ENCODE measurements at places on chromosomes 7 and 10. TPM values are rescaled to one million over a fixed set of nuclear protein-coding genes. Genes with fewer than 3 reads are reported as not detected.

DNA sequence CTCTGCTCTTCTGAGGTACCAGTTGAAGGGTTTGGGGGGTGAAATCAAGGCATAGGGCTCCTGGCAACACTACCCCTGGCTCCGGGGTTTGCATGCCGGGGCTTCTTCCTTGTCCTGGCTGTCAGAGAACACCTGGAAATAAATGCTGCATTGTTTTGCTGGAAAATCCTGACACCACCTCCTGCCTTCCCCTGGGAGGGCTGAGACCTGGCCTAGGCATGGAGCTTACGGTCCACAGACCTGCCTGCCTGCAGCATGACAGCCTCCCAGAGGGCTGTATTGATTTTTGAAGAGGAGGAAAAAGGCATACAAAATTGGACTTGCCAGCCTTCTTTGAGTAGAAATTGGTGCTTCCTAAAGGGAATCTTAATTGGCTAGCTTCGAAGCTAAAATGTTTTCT, 227.1 kb downstream of the MGMT start:
- DNase-seq, result no peak

- no peak for DNase-seq
Observed at GRCh38 chr7:134073276-134073675, 53.9 kb upstream of the LRGUK start.

DNA sequence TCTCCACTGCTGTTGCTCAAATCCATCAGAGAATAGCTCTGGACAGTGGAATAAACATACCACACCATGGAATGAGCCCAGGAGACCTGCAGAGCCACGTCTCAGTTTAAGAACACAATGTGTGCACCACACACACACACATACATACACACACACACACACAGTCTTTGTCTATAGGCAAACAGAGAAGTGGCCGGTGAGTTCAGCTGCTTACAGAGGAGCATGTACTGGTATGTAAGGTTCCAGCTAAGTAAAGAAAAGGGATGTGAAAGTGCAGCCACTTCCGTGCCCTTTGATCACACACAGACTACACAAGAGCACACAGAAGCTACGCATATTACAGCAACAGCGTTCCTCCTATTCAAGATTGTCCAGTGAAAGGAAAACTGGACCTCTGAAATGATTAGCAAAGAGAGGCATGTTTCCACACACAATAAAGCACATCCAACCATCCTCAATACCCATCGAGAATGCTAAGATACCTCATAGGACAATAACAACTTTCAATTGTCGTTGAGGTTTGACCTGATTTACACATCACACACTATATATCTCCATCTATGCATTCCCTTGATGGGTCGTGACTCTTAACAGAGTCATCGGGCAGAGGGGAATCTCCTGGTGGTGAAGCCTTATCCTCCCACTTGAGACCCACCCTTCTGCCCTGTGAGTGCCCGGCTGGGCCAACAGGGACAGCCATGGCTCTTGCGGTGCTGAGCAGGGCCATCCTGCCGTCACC, 23.6 kb downstream of the SLC35B4 start:
- no peak for DNase-seq

DNA sequence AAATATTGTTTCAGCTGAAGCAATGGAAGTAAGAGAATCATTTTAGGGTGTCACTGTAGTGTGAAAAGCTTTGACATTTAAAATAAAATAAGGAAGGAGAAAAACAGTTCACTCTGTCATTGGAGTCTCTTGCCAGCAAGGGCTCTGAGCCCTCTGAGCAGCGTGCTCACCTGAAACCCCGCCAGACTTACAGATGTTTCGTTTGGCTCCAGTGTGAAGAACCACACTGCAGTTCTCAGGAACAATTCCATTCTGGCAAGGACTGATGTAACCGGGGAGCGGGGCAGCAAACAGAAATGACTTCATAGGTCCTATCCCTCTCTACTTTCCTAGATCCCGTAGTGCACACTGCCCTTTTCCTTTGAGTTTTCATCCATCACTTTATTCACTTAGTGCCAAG, 164.3 kb downstream of the CELF2 start:
- DNase-seq, result no peak

GRCh38 chr7:113582471-113582870, 336.3 kb downstream of the PPP1R3A start:
- no peak for DNase-seq

DNA sequence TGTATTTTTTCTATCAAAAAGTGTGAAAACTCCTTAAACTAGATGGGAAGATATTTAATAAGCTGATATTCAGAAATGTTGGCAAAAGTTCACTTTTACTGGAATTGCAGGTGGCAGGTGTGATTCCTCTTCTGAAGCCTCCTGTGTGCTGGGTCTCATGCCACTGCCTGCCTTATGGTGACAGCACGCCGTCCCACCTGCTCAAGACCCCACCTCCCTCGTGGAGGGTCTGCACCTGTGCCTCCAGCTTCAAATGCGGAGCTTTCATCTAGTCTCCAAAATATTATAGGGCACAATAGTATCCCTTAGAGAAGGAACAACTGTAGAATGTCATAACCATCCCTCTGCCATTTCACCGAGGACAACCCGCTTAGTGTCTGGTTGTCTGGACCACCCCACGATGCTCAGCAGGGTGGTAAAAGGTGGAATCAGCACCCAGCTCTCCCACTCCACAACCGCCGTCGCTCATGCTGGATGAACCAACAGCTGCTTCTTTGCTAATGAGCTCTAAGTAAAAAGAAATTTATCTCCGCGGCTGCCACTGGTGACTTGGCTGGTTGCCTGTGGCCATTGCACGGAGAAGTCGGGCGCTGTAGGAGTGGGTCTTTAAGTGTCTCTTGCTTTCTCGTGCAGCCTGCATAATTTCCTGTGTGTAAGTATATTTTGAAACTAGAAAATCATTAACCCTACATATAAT, 119.3 kb upstream of the TCERG1L start:
- no peak for DNase-seq

The SFXN3 gene
- total RNA-seq, result 4.4 TPM

The SGMS1 gene
- 25.0 TPM for total RNA-seq

The ASB13 gene
- total RNA-seq, result 13.5 TPM

The SAMD9L gene
- total RNA-seq, result not detected
